ENCODE measurements at places on chromosomes 11 and 22.

DNA sequence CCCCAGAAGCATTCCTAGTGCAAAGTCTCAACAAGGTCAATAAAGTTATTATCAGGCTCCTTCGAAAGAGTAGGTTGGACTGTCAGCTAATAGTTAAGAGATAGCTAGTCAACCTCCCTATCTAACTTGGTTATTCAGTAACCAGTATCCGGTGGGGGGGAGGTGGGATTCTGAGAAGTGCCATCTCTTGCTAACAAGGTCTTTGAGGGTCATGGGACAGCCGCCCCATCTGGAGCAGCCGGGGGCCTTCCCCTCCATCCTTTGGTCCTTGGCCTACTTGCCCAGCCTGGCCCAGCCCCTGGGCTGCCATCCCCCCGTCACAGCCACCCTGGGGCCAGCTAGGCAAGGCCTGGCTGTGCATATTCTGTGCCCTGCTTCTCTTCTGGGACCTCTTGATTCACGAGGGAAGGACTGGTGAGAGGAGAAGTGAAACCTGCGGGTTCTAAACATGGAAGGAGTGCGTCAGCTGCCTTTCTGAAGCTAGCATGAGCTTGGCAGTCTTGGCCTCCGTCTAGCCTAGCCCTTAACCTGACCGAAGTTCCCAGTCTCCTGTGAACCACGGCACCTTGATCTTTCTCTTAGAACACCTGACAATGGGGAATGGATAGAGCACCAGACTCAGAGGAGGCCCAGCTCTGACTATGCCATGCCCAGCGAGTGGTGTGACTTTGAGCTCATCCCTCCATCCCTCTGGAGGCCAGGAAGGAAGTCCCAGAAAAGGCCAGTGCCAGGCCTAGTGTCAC lies 9.3 kb downstream of the SLC37A2 start:
- no peak for DNase-seq

DNA sequence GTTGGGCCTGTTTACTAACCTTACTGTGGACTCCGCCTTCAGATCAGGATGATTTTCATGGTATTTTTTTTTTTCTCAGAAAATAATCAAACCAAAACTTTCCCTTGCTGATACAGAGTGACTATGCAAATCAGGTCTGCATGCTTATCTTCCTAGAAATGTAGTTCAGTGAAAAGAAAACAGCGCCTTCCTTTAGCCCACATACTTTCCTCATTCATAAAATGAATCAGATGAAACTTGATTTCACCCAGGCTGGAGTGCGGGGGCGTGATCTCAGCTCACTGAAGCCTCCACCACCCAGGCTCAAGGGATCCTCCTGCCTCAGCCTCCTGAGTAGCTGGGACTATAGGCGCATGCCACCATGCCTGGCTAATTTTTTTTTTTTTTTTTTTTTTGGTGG lies 26.0 kb downstream of the ZNRF3 start:
- no peak for DNase-seq

- DNase-seq = no peak
Measured at GRCh38 chr11:41309111-41309522, 150.3 kb downstream of the LRRC4C start.

GRCh38 chr11:2686360-2687222 lies 13.2 kb downstream of the KCNQ1OT1 start:
- no peak for DNase-seq

DNA sequence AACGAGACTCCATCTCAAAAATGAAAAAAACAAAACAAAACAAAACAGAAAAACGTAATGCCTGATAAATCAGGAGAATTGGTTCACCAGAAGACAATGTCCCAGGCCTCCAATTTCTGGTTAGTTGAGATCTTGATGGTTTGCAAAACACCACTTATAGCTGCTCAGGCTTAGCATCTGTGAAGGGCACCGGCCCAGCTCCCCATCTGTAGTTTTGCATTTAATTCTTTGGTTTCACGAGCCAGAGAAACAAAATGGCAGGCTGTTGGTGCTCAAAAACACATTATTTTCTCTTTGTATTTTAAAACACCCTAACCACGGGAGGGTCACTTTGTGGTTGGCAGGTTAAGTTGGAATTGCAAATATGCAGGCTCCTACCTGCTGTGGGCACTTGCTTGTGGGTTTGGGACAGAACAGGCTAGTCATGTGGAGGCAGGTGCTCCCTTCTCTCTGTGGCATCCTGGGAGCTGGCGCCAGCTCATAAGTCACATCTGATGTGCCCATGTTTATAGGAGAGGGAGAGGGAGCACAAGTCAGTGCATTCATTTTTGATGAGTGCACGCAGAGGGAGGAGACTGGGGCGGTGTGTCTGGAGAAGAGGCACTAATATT lies 145.9 kb downstream of the CEP164 start:
- no peak for DNase-seq

DNA sequence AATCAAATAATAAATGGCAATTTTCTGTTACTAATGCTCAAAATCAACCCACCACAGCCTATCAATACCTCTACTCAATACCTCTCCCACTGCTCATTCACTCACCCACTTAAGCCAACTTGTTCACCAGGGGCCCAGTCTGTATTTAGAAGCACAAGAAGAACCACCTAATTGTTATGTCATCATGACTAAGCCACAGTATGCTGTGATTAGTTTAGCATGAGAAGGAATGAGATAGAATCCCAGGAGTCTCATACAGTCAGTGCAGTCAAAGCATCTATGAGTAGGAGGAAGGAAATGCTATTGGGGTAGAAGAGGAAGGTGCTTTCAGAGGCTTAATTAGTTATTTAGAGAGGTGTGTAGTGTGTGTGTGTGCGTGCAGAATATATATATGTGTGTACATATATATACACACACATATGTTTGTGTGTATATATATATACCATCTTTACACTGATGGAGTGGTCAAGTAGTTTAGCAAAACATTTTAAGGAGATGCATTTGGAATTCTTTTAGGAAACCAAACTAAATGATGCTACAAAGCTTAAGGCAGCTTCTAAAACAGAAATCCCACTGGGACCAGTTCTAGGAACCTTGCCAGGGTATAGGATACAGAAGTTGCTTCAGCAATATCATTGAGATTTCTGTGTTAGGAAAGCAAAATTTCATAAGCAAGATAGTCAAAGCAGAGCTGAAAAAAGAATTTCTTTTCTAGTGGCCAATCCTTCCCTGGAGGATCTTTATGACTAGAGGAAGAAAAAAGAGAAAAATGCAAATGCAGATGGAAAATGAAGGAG lies 27.5 kb downstream of the KCNA4 start:
- DNase-seq = no peak

DNA sequence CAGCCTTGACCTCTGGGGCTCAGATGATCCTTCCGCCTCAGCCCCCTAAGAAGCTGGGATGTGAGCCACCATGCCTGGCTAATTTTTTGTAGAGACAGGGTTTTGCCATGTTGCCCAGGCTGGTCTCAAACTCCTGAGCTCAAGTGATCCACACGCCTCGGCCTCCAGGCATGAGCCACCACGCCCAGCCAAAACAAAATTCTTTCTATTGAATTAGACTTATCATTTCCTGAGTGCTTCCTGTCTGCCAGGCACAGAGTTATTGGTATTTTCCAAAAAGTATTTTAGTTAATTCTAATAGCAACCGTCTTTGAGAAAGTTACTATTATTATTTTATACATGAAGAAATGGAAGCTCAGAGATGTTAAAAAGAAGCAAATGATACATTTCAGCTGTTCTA lies 61.4 kb upstream of the LMO2 start:
- DNase-seq = no peak

GRCh38 chr22:19231986-19232385 lies 53.5 kb upstream of the SLC25A1 start:
- DNase-seq = no peak

Data from HS-27A (cell line).